ENCODE measurements at places on chromosomes 5 and 9. TPM values are rescaled to one million over a fixed set of nuclear protein-coding genes. Genes with fewer than 3 reads are reported as not detected.

DNA sequence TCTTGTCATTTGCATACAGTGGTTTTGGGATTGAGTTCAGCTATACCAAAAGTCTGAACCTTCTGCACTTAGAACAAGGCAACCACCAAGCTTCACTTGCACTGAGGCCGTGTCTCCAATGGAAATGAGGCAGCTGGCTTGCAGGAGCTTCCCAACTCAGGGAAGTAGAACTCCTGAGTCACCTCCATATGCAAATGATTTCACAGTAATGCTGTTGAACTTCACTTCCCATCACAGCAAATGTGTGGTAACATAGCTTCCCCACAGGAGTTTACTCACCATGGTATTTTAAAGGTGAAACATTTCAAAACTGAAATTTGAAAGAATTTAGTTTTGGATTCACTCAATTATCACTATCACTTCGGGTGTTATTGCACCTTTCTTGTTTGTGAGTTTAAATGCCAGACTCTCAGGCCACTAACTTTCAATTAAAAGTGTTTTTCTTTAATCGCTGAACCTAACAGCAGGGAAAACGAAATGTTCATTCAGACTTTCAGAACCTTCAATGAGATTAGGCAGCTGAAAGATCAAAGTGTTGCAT is 9.0 kb downstream of the CD274 start:
- DNase-seq: no peak

- DNase-seq: no peak
Observed at GRCh38 chr9:126438741-126439401, 112.2 kb downstream of the MVB12B start.

DNA sequence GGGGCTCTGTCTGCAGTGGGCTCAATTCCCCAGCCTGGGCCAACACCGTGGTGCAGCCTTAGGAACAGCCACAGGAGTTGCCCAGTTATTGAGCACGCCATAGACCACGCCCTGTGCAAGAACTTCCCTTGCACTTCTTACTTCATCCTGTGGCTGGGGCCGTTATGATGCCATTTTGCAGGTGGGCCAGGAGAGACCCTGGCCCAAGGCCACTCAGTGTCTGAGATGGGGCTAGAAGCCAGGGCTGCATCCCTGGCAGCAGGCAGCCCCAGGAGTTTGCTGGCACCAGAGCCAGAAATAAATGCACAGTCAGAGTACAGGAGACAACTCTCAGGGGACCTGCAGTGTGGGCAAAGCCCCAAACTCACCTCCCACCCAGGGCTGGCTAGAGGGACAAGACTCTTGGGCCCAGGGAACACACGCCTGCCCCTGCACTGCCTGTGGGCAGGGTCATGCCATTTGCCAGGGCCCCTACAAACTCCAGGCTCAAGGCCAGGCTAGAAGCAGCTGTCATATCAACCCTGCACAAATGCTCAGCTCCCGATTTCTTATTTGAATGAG is 6.7 kb downstream of the CORO2A start:
- no peak for DNase-seq

GRCh38 chr5:138597661-138598400 is 22.6 kb upstream of the HSPA9 start:
- no peak for DNase-seq

DNA sequence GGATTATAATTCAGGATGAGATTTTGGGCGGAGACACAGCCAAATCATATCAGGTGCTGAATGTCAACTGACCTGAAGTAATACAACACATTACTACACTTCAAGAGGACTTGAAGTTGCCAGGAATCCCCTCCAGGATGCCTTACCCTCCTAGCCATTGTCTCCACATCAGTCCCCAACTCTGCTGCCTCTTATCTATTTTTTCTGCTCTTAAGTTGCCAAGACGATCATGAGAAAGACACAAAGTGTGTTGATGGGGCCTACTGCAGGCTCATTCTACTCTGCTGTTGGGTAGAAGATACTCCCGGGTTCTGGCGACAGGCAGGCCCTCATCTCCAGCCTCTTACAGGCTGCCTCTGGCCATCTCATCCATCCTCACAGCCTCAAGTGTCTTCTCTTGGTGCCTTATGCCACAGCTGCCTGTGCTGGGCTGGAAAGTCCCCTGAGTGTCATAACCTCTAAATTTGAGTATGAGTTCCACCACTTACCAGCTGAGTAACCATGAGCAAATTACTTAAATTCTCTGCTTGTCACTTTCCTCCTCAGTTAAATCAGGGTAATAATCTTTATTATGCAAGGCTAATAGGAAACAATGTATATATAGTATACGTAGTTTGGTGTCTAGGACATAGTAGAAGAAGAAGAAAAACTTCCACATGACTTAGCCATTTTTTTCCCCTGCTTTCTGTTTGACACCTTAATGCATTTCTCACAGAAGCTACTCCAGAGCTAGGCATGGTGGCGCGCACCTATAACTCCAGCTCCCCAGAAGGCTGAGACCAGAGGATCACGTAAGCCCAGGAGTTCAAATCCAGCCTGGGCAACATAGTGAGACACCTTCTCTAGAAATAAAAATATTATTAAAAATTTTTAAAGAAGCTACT is 73.0 kb upstream of the SNX2 start:
- DNase-seq: no peak

GRCh38 chr5:52007230-52007858 is 624.1 kb downstream of the ISL1 start:
- DNase-seq: no peak

DNA sequence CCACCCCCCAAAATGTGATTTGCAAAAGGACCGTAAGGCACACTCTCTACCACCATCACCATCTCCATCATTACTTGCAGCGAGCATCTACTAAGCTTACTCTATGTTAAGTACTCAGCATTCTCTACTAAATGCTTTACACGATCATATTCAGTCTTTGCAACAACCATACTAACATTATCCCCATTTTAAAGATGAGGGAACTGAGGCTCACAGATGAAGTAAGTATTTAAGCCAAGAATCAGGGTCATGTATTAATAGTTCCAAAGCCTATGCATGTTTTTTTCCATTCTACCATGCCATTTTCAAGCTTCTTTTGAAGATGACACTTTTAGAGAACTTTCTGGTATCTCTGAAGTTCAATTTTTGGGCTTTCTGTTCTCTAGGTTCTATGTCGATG is 121.7 kb upstream of the ANKRD55 start:
- DNase-seq: no peak

GRCh38 chr9:90012949-90013348 is 408.1 kb downstream of the GADD45G start:
- no peak for DNase-seq

GAS1 gene
- total RNA-seq: 0.12 TPM

ABLIM3 gene
- 1.8 TPM for total RNA-seq

EXOSC3 gene
- 38.2 TPM for total RNA-seq

TIFAB gene
- not detected for total RNA-seq

OTP gene
- not detected for total RNA-seq

OTULIN gene
- 109 TPM for total RNA-seq

FRRS1L gene
- total RNA-seq: not detected

PRLR gene
- total RNA-seq: not detected

GFI1B gene
- total RNA-seq: 3.3 TPM

CER1 gene
- not detected for total RNA-seq

All from CD4-positive, CD25-positive, alpha-beta regulatory T cell (primary cell).